Cortex of kidney (tissue), 1 donor: ENCODE measurements at places on chromosomes 2 and 18.

GRCh38 chr2:75710220-75710576 lies 517 bp downstream of the GCFC2 start:
- DNase-seq, result no peak

DNA sequence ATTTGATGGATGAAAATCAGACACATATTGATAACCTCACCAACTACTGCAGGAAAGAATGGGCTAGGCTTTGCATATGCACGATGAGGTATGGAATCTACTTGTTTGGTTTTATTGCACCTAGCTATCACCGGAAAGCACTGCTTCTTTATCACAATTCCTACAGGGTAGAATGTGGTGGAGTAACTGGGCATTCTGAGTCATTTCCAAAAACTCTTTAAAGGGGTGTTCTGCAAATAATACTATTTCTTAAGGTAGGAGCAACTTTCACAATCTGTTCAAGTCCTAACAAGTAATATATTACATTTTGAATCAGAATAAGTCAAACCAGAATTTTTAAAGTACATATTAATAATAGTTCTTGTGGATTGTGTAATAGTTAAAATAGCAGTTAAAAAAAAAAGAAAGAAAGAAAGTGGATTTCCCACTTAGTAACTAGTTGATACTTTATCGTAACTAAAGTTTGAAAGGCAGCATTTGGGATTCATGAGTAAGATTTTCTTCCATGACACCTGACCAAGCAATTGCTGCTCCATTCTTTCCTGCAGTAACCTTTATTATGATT lies 40.5 kb downstream of the INO80C start:
- DNase-seq, result no peak

DNA sequence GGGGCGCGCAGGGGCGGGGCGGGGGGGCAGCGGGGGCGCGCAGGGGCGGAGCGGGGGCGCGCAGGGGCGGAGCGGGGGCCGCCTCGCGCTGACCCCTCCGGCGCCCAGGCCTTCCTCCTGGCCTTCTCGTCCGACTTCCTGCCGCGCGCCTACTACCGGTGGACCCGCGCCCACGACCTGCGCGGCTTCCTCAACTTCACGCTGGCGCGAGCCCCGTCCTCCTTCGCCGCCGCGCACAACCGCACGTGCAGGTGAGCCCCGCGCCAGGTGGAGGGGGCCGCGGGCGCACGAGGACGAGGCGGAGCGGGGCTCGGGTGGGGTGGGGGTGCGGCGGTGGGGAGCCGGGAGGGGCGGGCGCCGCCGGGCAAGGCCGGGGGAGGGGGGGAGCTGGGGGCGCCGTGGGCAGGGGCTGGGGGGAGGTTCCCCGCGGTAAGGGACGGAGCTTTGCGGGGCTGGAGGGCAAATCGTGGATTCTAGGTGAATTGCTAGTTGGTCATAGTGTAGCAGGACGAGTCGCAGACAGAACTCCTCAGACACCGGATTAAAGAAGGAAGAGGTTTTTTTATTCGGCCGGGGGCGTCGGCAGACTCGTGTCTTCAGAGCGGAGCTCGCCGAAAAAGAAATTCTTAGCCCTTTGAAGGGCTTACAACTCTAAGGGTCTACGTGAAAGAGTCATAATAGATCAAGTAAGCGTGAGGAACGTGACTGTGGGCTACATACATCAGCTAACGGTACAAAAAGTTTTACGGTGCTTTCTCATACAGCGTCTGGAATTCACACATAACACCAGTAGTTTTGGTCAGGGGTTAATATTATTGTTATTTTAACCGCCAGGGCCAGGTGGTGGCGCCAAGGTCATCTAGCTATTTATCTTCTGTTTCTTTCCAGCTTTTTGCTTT lies 29.9 kb downstream of the ANO7 start:
- DNase-seq, result no peak

DNA sequence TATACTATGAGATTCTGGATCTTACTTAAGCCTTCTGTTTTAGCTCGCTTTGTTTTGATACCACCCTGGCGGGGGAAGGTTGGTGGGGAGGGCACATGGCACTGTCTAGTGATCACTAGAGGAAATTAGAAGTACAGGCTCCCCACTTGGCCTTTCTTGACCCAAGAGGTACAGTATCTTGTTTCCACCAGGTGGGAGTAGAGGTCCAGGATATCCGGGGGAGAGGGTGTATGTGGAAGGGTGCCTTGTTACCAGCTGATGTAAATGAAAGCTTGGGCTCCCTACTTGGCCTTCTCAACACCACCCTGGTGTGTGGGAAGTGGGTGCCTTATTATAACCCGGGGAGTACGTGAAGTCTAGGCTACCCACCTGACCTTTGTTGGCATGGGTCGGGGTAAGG lies 7.5 kb downstream of the GALNT1 start:
- no peak for DNase-seq

DNA sequence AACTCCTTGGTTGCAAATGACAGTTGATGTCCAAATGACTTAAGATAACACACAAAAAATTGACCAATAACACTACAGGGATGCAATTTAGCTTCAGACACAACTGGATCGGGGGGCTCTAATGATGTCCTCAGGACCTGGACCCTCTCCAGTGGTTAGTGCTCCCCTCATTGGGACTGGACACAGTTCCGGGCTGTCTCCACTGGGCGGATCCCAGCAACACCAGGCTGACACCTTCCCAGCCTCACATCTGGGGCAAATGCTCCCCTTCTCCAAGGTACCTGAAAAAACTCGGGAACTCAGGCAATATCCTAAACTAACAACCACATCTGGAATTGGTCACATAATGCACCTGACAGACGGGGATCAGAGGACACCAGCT lies 48.7 kb downstream of the PSMG2 start:
- no peak for DNase-seq

DNA sequence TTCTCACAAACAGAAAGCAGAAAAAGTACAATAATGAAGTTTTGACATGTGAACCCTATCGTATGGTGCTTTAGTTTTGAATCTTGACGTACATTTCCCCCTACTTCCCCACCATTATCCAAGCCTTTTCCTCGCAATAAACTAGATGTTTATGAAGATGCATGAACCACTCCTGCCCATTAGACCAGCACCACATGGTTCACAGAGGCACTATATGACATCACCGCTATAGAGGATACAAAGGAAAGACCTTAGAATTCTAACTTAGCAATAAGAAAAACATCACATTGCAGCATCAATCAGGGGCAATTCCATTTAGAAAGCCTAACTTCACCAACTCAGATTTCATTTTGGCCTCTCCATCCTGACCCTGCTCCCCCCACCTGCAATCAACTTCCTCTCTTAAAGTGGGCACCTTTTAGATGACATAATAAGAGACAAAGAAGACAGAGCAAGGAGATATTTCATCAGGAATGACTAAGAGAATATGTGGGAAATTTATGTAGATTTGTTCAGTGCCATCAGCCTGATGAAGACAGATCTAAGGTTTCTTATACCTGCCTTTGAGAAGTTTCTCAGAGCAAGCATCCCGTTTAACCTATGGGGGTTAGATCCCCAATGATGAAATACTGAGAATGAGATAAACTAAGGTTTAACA lies 124.9 kb downstream of the PIGN start:
- no peak for DNase-seq

DNA sequence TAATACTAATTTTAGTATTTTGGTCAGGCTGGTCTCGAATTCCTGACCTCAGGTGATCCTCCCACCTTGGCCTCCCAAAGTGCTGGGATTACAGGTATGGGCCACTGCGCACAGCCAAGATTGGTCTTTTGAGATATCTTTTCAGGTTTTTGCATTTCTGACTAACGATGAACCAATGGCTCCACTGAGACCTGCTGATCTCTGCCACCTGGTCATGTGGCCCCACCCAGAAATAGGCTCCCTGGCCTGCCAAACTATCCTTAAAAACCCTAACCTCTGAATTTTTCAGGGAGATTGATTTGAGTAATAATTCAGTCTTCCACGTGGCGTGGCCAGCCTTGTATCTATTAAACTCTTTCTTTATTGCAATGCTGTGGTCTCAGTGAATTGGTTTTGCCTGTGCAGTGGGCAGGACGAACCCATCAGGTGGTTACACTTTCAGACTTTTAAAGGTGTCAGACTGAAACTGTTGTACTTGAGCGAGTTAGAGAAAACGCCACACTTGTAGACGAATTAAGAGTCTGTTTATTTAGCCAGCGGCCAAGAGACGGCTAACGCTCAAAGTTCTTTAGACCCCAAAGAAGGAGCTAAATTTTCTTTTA lies 85.8 kb upstream of the MSH6 start:
- no peak for DNase-seq

DNA sequence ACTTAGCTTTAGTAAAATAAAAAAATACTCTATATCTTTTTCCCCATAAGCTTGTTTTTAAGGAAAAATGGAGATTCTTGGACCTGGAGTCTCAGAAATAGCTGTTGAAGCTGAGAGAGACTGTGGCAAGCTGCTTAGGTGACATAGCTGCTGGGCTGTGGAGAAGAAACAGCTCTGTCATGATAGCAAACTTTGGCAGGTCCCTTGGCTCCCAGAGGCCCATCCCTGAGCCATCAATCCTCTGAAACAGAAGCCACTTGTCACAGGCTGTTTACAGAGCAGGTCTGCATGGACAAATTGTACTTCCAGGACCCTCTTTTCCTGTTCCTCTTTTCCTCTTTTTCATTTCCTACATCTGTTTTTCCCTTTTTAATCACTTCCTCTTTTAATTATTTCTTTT lies 1370.1 kb upstream of the CRIM1 start:
- no peak for DNase-seq

- no peak for DNase-seq
These were observed 84.6 kb downstream of the APOB start for GRCh38 chr2:20959252-20959651.

DNA sequence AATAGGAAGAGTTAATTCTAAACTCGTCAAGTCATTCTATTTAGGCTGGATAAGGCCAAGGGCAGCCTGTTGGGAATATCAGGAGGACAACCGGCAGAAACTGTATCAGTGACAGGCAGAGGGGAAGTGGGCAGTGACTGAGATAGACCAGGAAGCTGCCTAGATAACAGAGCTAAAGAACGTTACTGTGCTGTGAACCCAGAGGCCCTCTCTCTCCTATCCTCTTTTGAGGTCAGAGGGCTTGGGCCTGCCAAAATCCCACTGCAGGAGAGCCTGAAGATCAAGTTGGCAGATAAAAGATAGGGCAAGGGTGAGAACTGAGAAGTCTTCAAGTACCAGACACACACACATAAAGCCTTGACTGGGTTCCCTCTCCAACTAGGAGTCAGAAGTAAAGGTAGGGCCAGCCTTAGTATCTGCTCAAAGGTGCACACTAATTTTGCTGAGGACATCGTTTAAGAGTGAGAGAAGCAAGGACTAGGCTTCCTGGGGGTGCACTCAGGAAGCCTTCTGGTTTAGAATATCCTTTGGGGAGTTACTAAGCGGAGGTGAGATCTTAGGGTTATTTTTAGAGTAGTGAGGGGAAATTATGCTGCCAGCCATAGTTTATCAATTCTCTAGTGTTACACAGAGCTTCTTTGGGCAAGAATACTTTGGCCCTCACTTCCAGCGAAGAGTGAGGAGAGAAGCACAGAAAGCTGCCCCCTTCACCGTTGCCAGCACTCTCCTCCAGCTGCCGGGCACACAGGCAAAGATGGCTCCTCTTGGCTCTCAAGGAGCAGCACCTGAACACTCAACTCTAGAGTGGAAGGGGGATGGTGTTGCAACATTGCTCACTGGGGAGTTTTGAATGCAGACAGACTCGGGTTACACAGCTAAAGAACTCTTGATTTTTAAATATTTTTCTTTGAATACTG lies 9.8 kb downstream of the CAVIN2 start:
- no peak for DNase-seq

DNA sequence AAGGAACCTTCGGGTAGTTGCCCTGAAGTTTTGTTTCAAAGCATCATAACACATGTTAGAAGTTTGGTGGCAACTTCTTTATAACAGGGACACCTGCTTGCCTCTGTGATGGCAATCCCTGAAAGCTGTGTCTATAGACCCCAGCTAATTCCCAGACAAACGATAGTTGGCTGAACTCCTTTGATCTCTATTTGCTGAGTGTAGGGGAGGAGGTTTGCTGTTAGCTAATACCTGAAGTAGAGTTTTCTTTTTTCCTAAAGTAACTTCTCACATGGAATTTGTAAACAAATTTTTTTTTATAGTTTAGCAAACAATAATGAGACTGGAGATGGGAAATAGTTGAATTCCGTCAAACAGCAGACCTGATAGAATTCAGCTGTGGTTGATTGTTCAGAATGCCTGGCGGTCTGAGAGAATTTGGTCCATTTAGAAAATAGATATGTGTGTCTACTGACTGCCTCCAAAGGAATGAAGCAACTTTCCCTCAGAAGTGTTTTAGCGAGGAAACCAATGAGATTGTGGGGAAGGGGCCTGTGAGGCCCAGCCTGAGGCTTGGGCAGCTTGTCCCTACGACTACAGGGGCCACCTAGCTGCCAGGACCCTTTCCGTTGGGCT lies 123.5 kb upstream of the EPAS1 start:
- no peak for DNase-seq

GRCh38 chr2:126448611-126449010 lies 207.3 kb upstream of the GYPC start:
- DNase-seq, result no peak

GRCh38 chr18:42159146-42159545 lies 204.1 kb downstream of the PIK3C3 start:
- DNase-seq, result no peak

- DNase-seq, result no peak
These were observed 52.4 kb upstream of the AGPS start for GRCh38 chr2:177340158-177340557.
